Stimulated activated CD8-positive, alpha-beta memory T cell treated with anti-CD3 and anti-CD28 coated beads, Interleukin-7, amount 100 ng/mL, for 48 hours (primary cell): ENCODE measurements at places on chromosomes 4 and X.

DNA sequence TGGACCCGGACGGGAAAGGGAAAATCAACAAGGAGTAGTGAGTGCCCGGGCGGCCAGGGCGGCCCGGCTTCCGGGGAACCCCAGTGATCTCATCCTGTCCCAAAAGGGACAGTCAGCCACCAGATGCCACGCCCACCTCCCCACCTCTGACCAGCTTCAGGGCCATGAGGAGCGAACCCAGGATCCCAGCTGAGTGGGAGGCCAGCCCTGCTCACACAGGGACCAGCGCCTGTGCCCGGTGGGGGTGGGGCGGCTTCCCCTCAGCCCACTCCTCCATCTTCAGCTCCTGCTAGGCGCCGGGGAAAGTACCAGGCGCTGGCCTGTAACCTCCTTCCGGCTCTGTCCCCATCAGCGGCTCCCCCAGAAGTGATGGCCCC, 6.2 kb downstream of the MYL5 start:
- DNase-seq, result no peak

GRCh38 chr4:17276776-17277175, 235.1 kb downstream of the QDPR start:
- no peak for DNase-seq

DNA sequence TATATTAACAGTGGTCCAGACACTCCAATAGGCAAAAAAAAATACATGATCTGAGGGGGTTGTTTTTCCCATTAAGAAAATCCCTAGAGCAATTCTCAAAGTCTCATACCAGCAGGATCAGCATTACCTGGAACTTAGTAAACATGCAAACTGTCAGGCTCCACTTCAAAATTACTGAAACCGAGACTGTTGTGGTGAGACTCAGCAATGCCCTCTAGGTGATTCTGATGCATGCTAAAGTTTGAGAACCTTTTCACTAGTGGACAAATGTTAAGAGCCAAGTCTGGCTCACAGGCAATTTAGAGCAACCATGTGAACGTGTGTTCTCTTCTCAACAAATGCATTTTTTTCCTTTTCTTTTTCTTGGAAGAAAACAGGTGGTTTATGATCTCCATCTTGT, 30.2 kb downstream of the NEK1 start:
- no peak for DNase-seq

DNA sequence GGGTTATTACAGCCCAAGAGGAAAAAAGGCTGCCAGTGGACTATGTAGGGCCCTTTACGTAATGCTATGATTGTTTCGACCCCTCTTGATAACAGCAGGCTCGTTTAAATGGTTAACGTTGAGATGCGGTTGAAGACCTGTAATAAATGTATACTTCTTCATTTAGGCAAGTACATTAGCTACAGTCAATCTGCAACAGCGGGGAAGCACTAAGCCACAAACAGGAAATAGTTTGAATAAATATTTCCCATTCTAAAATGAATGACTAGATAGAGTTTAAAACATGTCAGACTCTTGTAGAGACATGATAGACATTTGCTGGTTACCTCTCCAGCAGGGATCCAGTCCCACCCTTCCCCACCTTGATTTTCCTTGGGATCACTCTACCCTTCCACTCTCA, 38.1 kb upstream of the STIM2 start:
- DNase-seq, result no peak

GRCh38 chrX:129462707-129463106, 60.6 kb downstream of the SMARCA1 start:
- no peak for DNase-seq

- DNase-seq, result no peak
These were observed 290.7 kb upstream of the TENM3 start for GRCh38 chr4:181952478-181952877.

DNA sequence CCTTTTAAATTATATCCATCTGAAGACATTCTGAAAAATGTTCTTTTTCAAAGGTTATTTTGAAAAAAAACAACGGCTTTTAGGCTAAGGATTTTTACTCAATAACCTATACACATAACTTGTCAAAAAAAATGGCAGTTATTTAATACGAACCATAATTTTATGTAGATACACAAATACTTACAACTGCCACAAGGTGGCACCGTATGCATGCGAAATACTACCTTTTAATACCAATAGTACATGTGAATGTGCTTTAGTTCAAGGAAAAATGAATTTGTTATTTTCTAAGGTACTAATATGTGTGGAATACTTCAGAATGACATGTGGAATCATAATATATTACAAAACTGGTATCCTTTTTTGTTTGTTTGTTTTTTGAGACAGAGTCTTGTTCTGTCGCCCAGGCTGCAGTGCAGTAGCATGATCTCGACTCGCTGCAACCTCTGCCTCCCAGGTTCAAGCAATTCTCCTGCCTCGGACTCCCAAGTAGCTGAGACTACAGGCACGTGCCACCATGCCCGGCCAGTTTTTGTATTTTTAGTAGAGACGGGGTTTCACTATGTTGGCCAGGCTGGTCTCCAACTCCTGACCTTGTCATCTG, 4.6 kb upstream of the MAD2L1 start:
- DNase-seq, result no peak
